ENCODE measurements at places on chromosomes 5 and 9. TPM values are rescaled to one million over a fixed set of nuclear protein-coding genes. Genes with fewer than 3 reads are reported as not detected.

DNA sequence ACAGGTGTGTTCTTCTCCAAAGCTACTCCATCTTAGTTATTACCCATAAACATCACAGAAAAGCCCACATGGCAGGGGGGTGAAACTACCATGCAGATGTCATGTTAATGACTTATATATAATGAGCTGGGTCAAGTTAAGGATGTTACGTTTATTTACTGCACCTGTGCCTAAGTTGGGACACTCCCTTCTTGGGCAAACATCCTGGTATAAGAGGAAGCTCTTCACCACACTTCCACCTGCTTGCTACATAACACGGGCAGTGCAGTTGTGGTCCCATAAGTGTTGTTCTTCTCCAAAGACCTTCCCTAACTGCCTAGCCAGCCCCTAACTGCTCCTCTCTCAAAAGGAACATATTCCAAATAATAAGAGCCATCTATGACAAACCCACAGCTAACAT lies 9.3 kb upstream of the ZCCHC9 start:
- DNase-seq = no peak

- DNase-seq = no peak
These were observed 19.2 kb upstream of the NANS start for GRCh38 chr9:98037357-98037756.

GRCh38 chr5:1294206-1294834 lies 548 bp downstream of the TERT start:
- no peak for DNase-seq

The FREM1 gene
- not detected for total RNA-seq

DNA sequence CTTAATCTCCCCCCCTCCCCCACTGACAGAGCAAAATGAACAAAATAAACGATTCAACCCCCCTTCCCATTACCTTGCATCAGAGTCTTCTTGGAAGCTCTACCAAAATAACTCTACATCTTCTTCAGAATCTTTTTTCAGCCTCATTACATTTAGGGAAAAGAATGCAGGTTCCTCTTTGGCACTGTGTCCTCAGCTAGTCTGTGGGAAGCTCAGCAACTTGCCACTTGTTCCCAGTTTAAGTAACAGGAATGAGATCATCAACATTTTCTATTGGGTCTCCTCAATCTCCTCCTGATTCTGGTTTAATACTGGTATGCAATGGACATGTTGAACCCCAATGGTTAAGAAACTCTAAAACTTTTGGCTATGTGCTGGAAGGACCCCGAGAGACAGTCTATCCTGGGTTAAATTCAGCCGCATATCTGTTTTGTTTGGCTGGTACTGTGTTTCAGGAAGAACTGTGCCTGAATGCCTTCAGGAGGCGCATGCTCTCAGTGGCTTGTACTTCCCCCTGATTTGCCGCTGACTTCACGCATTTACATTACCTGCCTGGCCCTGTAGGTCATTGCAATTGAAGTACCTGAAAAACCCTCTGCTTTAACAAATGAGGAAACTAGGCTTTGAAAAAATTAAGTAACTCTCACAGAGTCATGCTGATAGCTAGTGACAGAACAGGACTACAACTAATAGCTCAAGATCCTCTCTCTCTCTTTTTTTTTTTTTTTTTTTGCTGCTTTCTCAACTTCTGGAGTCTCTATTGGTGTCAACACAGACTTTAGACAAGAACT lies 78.1 kb upstream of the HMHB1 start:
- DNase-seq = no peak

DNA sequence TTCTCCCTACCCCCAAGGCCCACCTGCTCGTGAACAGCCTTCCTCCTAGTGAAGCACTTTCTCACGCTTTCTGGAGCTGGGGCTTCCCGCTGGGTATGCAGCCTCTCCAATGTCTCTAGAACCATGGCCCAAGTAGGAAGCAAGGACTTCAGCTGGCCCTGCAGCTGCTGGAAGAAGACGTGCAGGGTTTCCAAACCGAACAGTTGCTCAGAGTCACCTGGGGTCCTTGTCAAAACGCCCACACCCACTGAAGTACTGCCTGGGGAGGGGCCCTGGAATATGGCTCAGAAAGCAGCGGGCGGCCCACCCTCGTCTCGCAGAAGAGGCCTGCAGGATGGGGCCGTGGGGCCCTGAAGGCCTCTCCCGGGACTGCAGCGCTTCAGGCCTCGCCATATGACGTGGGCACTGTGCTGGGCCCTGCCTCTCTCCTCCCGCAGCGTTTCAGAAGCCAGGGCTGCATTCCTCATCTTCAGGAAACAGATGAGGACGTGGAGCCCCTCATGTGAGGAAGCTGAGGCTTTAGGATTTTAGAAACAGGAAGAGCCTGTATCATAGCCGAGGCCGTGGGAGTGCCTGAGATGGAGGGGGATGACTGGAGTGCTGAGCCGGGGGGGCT lies 116.0 kb upstream of the LMX1B start:
- DNase-seq = no peak

The CD14 gene
- not detected for total RNA-seq

The PLAC8L1 gene
- not detected for total RNA-seq

- no peak for DNase-seq
These were observed 352.6 kb upstream of the TARS1 start for GRCh38 chr5:33088176-33088575.

The LCN15 gene
- total RNA-seq = 0.05 TPM

DNA sequence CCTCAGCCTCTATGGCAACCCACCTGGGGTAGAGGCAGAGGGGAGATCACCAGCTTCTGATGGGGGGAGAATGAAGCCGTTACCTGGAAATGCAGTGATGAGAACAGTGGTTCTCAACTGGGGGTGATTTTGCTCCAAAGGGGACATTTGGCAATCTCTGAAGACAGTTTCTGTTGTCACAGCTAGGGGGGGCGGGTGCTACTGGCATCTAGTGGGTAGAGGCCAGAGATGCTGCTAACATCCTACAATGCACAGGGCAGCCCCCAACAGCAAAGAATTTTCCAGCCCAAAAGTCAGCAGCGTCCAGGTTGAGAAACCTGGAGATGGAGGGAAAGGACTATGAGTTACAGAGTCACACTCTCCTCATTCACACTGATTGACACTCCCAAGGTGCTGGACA lies 84.5 kb downstream of the FGF1 start:
- DNase-seq = no peak

DNA sequence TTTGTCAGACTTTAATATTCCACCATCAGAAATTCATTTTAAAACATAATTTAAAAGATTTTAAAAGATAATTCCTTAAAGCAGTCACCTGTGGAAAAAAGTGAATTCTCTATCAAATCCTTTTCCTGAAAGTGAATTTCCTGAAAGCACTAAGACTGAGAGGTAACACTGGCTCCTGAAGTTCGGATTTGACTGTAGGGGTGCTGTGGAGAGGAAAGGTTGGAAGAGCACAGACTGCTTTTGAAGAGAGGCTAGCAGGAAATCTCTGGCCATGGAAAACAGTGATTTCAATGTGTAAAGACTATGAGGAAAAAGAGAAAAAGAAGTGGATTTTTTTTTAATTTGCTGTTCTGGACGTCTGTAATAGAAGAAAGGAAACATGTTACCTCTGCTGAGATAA lies 35.7 kb upstream of the TMEM161B start:
- DNase-seq = no peak

DNA sequence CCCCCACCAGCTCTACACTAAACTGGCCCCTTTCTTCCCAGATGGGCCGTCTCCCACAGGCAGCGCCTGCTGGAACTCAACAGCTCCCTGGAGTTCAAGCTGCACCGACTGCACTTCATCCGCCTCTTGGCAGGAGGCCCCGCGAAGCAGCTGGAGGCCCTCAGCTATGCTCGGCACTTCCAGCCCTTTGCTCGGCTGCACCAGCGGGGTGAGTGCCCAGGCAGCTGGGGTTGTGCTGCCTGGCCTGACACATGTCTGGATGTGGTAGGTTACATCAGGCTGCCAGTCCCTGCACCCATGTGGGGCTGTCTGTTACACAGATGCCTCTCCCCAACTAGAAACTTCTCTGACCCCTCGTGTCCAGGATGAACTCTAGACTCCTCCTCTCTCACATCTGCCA lies 9.8 kb downstream of the NHP2 start:
- no peak for DNase-seq

- no peak for DNase-seq
These were observed 287.9 kb downstream of the ZSWIM6 start for GRCh38 chr5:61619777-61620518.

DNA sequence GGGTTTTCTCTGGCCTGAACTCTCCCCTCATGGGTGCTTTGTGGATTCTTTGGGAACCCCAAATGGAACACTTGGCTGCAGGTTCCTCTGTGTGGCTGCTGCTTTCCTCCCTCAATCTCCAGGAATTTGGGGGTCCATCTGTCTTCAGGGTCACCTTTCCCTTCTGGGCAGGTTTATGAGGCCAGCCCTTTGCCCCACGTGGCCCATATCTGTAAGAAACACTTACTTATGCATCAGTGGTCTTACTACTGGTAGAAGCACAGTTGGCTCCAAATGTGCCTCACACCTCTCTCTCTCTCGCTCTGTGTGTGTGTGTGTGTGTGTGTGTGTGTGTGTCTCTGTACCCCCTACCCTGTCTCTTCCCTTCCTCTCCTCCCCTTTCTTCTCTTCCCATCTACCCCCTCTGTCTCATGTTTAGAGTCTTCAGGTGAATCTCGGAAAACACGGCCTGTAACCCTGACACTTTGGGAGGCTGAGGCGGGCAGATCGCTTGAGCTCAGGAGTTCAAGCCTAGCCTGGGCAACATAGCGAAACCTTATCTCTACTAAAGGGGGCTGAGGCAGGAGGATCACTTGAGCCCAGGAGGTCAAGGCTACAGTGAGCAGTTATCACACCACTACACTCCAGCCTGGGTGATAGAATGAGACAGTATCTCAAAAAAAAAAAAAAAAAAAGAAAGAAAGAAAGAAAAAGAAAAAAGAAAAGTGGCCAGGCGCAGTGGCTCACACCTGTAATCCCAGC lies 26.8 kb downstream of the C5orf15 start:
- DNase-seq = no peak

The NIM1K gene
- total RNA-seq = 0.61 TPM

GRCh38 chr5:122517091-122517490 lies 205.1 kb downstream of the SNCAIP start:
- no peak for DNase-seq

The PLK2 gene
- 125 TPM for total RNA-seq

The MVB12B gene
- total RNA-seq = 4.0 TPM

GRCh38 chr9:10921671-10922070 lies 308.9 kb upstream of the PTPRD start:
- no peak for DNase-seq

The BAAT gene
- total RNA-seq = 0.85 TPM

The UNC13B gene
- 9.6 TPM for total RNA-seq

The GALNT12 gene
- total RNA-seq = 34.7 TPM

The PTGER4 gene
- 0.95 TPM for total RNA-seq

GRCh38 chr5:17099946-17100345 lies 117.5 kb upstream of the BASP1 start:
- DNase-seq = peak; percentile 69

DNA sequence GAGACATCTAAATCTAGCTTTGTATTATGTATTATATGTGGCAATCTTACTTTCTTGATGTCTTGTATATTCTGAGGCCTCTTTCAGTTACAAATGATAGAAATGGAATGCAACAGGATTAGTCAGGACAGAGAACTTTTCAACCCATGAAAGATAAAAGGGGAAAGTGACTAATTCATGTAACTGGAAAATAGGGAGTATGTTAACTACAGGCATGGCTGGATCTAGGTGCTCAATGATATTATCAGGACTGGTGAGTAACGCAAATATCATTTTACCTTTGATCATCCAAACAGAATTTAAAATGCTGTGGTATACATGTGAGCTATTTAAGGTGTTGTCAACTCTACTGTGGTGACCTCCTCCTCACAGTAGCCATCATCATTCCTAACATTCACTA lies 215.7 kb upstream of the GLRA1 start:
- DNase-seq = no peak

DNA sequence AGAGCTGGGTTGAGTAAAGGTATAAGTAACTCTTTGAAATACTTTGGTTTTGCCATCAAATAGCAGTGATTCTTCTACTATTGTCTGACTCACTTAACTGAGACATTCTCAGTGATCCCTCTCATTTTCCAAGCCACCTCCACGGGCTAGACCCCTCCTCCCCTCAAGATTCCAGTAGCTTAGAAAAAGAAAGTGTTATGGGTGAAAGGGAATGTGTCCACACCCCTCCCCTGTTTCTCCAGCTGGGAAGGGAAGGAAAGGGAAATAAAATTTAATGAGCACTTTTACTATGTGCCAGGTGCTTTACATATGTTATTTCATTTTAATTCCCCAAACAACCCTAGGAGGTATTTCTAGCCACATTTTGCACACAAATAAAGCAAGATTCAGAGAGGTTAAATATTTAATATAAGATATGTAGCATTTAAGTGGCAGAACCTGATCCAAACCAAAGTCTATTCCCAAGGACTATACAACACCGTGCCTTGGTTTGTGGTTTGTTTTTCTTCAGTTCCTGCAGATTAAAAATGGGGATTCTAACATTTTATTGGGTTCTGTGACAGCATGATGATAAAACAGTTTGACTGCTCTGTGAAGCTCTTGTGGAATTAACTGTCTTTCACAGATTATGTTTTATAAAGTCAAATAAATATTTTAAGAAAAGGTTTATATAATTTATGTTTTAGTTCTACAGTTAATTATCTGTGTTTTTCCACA lies 135.9 kb downstream of the ZSWIM6 start:
- no peak for DNase-seq

DNA sequence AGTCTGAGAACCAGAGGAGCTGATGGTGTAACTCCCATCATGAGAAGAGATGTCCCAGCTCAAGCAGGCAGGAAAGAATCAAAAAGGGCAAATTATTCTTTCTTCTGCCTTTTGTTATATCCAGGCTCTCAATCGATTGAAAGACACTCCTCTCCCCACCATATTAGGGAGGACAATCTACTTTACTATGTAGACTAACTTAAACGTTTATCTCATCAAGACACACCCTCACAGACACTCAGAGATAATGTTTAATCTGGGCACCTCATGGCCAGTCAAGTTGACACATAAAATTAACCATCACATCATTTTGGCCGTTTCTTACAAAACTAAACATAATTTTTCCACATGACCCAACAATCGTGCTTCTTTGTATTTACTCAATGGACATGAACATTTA lies 534.3 kb upstream of the RORB start:
- no peak for DNase-seq
